ENCODE measurements at places on chromosomes 4 and X.

- no peak for DNase-seq
These were observed 582.7 kb upstream of the AADAT start for GRCh38 chr4:170672381-170672965.

DNA sequence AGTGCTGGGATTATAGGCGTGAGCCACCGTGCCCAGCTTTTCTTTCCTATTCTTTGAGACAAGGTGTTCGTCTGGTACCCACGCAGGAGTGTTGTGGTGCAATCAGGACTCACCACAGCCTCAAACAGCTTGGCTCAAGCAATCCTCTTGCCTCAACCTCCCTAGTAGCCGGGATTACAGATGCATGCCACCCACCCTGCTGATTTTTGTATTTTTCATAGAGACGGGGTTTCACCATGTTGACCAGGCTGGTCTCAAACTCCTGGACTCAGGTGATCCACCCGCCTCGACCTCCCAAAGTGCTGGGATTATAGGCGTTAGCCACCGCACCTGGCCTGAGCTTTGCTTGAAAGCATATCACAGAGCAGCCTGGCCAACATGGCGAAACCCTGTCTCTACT is 1.5 kb upstream of the CRLF2 start:
- no peak for DNase-seq

GRCh38 chr4:127730142-127730913 is at the start of gene SLC25A31:
SLC25A31 (plus strand) TSS chr4:127730400; CDS start chr4:127730546, 146 bp downstream.
- no peak for DNase-seq

DNA sequence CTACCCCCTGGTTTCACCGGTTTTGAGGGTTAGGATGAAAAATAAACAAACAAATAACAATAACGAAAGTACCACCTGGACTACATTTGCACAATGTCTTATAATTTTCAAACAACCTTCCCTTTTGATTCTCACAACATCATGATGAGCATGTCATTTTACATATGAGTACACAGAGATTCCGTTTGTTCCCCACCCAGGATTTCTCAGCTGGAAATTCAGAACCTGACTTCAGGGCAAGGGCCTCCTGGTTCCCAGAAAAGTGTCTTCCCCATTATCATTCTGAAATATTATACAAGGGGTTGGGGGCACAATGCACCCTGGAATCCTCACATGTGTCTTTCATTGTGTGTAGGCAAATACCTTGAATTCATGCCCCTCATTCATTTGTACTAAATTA is 135.8 kb upstream of the NOCT start:
- DNase-seq, result no peak

DNA sequence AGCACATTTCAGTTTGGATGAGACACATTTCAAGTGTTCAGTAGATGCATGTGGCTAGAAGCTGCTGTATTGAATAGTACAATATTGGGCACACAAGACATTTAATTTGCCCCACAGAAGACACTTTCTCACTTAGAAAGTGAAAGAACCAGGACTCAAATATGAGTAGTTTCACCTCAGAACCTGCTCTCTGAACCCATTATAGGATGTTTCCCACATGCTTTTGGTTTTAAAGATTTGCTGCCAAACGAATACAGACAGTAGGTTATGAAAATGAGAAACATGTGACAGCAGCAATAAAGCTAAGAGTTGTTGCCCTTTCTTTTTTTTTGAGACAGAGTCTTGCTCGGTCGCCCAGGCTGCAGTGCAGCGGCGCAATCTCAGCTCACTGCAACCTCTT is 32.3 kb downstream of the C4orf54 start:
- no peak for DNase-seq

- no peak for DNase-seq
These were observed 6.7 kb downstream of the WDR44 start for GRCh38 chrX:118352566-118352965.

DNA sequence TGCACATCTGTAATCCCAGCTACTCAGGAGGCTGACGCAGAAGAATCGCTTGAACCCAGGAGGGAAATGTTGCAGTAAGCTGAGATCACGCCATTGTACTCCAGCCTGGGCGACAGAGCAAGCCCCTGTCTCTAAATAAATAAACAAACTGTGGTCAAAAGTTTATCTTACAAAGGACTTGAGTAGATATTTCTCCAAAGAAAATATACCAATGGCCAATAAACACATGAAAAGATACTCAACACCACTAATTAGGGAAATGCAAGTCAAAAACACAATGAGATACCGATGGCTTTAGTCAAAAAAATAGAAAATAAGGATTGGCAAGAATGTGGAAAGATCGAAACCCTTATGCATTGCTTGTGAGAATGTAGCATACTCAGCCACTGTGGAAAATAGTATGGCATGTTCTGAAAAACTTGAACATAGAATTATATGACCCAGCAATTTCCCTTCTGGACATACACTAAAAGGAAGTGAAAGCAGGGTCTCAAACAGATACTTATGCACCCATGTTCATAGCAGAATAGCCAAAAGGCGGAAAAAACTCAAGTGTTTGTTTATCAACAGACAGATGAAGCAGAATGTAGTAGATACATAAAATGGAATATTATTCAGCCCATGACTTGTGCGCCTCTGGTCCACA is 2.0 kb upstream of the CFAP97 start:
- no peak for DNase-seq

- DNase-seq, result no peak
These were observed 63.0 kb downstream of the MSX1 start for GRCh38 chr4:4922441-4922840.

DNA sequence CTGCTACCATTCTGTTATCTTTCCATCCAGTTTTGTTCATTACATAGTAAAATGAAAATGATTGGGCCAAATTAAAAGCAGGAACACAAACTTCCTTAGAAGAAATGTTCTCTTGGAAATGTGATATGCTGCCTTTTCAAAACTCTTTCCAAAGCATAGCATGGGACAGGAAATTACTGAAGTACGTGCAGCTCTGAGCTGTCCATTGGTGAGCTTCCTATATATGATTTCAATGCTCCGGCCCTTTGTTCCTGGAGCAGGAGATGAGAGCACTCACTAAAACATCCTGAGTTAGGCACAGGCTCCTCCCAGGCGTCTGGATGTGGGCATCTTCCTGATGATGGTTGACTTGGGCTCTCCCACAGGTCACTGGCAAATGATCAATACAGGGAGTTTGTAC is 33.0 kb upstream of the ANXA3 start:
- no peak for DNase-seq

DNA sequence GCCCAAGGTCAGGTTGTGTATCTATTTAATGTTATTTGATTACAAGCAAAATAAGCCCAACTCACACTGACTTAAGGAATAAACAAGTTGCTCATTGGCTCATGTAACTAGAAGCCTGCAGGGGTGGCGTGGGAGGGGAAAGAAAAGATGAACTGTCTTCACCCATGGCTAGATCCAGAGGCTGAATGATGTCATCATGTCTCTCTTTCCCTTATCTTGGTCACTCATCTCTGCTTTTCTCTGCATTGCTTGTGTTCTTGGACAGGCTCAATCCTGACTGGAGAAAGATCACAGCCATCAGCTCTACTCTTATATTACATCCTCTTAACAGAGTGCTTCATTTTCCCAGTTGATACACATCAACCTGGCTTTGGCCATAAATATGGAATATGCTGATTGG is 290.0 kb upstream of the DIAPH2 start:
- no peak for DNase-seq

DNA sequence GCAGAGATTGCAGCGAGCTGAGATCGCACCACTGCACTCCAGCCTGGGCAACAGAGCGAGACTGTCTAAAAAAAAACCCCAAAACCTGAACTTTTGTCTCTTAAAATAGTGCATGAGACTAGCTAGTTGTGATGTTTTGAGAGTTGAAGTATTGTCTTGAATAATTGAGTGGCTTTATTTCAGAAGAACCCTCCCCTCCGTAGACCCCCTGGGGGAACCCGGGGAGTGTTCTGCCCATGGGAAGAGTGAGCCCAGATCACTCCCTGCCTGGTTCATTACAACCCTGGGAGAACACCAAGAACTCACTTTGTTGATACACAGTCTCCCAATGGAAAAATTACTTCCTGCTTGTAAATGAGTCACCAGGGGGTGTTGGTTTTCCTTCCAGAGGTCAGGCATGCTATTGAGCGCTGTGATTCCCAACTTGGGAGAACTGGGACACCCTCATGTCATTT is 65.3 kb upstream of the SHISA3 start:
- no peak for DNase-seq

DNA sequence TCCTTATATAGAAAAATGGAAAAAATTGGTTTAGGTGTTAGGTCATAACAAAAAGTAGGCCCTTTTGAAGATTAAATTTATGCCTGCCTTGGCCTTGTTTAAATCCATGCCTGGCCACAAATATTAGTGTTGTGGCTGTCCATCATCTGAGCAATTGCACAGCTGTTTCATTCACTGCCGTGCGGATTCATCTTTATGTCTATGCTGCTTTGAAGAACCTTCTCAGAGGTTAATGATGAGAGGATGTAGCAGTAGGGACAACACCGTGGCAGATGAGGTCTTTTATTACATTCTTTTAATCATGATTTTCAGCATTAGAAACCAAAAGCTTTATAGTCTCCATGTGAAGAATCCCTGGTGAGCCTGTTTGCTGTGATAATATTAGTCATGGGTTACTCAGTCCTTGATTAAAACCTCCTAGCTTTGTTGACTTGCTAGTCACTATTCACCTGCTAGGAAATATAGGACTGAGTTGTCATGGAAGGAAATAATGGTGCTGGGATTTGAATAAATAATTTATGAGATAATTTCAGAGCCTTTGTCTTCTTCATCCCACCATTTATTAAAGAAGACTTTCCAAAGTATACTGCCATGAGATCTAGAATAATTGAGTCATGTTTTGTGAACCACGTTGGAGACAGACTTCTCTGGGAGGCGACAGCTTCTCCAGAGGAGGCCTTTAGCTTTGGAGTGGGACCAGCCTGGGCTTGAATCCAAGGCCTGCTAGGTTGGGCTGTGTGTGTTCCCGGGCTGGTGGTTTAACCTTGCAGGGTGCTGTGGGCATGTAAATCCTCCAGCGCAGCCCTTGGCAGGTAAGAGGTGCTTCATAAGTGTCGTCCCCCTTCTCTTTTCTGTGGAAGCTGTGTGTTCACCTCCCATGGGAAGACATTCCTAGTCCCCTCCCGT is 53.5 kb downstream of the PTTG2 start:
- no peak for DNase-seq

DNA sequence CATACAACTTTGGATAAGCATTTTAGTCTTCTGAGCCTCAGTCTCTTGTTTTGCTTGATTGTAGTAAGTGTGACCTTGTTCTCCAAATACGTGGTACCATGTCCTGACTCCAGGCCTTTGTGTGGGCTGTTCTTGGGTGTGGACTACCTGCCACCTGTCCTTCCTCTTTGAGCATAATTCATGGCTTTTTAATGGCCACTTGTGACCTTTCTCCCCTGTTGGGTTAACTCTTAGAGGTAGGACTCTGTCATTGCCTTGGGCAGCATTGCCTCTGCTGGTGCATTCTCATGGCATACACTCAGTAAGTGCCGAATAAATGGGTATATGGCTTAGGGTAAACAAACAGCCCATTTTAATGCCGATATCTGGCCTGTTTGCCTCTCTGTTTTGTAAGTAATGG is 3.0 kb downstream of the NSD2 start:
- DNase-seq, result no peak

- DNase-seq, result no peak
These were observed 59.2 kb downstream of the MND1 start for GRCh38 chr4:153403726-153404125.

- DNase-seq, result no peak
These were observed 514.4 kb downstream of the RPA4 start for GRCh38 chrX:97398030-97398551.

DNA sequence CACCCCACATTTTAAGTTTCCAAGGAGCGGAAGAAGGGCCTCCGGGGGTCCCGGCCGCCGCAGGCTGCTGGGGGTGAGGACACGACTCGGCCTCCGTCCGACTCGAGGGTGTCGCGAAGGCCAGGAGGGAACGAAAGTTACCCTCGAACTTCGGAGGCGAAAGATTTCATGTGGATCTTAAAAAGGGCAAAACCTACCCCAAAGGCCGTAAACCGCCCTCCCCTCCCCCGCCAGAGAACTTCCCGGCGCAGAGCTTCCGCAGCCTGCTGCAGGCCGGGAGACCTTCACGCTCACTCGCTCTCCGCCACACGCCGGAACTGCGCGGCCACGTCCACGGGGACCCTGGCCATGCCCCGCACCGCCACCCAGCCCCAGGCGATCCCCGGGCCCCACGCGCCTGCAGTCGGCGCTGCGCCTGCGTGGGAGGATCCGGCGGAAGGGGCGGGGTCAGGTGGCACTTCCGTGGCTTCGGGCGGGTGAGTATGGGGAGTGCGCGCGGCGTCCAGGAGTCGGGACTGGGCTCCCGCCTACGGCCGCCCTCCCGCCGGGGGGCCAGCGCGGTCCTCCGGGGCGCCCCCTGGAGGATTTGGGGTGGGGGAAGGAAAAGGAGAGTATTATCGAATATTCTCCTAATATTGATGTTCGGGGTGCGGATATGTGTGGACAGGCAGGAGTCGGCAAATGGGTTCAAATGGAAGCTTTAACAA is at the start of gene MMAA:
Gene MMAA, plus strand, starts transcription at position 454 of the 707 bp plus-strand sequence. CDS start 19,755 bp downstream, outside the sequence.
- DNase-seq, result peak; percentile 95

- no peak for DNase-seq
These were observed 55.4 kb upstream of the PABPC1L2A start for GRCh38 chrX:73134741-73135140.

DNA sequence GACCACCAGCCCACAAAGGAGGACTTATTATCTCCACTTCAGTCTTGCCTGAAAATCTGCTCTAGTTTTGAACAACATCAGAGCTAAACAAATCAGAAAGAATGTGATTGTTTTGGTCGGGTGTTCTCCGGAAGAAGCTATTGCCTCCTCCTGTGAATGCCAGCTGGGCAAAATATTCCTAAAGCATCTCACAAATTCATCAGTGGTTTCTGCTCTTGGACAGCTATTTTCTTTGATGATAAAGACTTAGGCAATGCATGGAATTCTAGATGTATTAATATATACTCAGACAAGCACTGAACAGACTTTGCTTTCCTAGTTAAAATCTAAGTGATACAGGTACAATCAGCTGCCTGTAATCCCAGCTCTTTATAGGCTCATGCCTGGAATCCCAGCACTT is 71.8 kb downstream of the ASMT start:
- DNase-seq, result no peak

DNA sequence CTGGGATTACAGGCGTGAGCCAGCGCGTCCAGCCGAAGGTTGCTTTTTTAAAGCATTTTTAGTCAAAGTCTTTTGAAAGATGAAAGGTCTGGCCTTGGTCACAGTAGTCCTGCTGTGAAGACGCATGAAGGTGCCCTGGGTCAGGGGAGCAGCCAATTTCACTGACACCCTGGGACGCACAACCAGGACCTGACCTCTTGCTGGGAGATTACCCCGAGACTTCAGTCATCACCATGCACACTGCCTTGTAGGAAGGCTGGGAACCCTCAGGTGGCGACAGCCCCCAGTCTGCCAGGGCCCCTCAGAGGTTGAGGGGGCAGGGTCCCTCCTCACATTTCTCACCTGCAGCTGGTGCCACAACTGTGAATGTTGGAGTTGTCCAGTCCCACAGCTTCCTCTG is 53.2 kb downstream of the CPLX1 start:
- no peak for DNase-seq

DNA sequence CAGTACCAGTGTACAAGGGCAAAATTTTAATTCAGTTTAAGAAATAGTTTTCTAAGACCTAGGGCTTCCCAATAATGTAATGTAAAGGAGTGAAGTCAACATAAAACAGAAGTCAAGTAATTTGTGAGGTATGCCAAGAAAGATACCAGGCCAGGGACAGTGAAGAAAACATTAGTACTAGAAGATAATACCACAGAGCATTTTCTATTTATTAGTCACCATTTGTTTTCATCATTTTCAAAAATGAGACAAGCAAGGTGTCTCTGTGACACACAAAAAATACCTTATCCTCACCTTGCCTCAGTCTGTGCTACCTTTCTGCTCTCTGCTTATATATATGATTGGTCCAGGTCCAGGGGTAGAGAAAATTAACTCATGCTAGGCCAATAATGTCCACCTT is 46.8 kb downstream of the VEGFC start:
- DNase-seq, result no peak

GRCh38 chrX:15790769-15791290 is 546 bp downstream of the ZRSR2 start:
- DNase-seq, result peak; percentile 16

Measured in hindlimb muscle (tissue), 1 donor.